Posterior vena cava (tissue), 2 donors: ENCODE measurements at places on chromosomes 11 and 22. TPM values are rescaled to one million over a fixed set of nuclear protein-coding genes. Genes with fewer than 3 reads are reported as not detected.

DNA sequence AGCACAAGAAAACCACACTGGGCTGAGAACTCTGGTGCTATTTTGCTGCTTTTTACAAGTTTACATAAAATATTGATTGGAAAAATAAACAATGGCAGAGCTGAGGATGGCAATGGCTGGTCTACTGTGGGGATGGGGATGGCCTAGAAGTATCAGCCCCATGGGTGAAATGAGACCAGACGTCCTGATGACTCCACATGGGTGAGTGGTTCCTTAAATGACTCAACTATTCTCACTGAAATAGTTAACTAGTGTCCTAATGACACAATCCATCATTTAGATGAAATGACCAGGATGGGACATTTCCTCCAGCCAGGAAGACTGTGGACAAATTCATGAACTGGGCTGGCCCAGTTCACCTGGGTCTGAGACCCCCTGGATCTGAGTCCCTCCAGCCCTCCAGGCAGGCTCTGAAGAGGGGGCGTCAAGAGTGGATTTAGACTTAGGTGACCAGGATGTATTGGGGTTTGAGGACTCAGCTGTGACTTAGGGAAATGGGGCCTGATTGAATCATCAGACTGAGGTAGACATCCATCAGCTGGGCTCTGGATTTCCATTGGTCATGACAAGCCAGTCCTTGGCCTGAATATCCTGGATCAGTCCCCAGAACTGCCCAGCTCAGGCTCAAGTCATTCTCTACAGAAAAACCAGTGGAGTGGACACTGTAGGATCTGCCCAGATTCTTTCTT lies 98.2 kb upstream of the IGLL5 start:
- no peak for DNase-seq

GRCh38 chr11:62664405-62665074 lies 470 bp downstream of the C11orf98 start:
- peak; percentile 85 for DNase-seq

GRCh38 chr22:37059876-37060449 lies 8.4 kb downstream of the KCTD17 start:
- no peak for DNase-seq

DNA sequence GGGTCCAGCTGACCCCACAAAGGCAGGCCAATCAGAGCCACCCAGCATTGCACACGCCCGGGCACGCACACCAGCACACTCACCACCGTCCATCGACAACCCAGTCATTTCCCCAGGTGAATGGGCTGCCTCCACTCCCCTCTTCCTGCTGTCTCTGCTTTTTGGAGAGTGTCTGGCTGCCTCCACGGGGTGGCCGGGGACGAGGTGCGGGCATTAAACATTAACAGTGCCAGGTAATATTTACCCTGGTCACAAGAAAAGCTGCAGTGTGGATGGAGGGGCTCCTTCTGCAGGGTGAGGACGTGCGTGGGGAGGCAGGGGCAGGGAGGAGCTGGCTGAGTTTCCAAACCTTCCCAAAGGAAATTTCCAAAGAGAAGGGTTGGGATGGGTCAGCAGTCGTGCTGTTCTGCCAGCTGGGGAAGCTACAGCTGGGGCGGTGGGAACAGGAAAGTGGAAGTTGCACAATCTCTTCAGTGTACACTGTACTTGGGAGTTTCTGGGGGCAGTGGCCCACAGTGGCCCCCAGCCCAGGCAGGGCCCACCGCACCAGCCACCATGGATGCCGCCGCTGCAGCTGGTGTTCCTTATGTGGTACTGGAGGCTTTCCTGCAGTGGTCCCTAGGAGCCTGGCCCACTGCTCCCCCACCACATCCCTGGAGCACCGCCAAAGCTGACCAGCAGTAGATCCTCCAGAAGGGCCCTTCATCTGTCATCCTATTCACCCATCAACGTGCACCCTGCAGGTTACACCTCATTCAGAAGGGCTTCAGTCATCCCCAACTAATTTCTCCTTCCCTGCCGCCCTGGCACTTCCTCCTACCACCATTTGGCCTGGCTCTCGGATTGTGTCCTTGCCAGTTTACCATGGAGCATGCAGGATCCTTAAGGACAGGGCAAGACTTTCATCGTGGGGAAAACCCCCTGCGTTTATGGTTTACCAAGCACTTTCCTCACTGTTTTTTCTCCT lies at the start of gene FXYD2:
TSS of gene FXYD2 (minus strand) at position 174 of the 967 bp plus-strand sequence. CDS start at position 108, 66 bp downstream.
- peak; percentile 86 for DNase-seq

GRCh38 chr22:46905834-46906233 lies 143.4 kb downstream of the TBC1D22A start:
- no peak for DNase-seq

DNA sequence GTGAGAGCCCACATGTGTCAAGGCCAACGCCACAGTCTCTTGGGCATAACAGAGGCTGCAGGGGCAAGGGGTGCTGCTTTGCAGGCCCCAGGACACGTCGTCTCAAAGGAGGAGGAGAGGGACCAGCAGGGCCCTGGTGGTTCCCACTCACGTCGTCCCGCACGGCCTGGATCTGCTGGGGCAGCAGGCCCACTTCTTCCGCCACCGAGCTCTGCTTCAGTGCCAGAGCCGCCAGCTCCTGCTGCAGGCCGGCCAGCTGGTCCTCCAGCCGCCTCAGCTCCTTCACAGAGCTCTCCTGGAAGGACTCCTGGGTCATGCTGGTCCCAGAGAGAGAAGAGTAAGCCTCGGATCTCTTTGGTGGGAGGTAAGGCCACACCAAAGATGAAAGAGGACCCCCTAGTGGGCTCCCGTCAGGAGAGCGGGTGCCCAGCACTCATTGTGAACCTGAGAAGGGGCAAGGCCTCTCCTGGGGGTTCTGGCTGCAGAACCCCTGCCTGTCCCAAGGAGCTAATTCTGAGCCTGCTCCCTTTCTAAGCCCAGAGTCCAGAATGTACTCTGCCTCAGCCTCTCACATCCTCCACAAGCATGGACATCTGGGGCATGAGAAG lies 15.6 kb downstream of the SUN2 start:
- no peak for DNase-seq

DNA sequence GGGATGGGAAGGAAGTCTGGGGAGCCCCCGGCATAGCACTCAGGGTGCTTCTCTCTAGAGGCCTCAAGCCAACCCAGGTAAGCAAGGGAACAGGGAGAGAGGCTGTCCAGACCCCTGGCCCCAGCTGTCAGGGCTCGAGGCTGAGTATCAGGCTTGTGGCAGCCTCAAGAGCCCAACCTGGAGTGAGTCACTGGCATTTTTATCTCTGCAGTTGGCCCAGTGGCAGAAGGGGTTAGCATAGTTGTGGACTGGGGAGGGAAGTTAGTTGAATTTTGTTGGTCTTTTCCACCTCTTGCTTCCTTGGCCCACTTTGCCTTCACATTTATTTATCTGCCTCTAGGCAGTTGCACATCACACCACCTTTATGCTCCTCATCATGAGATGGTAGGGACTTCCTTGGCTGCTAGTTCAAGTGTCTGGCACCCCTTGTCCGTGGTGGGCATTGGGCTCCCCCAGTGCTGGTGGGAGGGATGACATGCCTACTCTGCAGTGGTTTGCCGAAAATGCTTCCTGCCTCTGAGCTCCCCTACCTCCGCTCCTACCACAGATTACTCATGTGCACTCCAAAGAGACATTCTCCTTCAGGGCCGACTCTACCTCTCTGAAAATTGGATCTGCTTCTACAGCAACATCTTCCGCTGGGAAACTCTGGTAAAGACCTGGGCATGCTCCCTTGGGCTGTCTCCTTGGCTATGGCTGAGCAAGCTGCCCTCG lies 60.1 kb downstream of the SCN3B start:
- no peak for DNase-seq

- DNase-seq, result peak; percentile 64
Measured at GRCh38 chr11:1140642-1141490, 16.9 kb upstream of the MUC5AC start.

- DNase-seq, result peak; percentile 52
Measured at GRCh38 chr11:69238573-69239351, 55.2 kb upstream of the MYEOV start.

- no peak for DNase-seq
Measured at GRCh38 chr22:32352681-32353080, 5.0 kb upstream of the RFPL3 start.

GRCh38 chr11:128696941-128697340 lies 3.1 kb downstream of the FLI1 start:
- no peak for DNase-seq

DNA sequence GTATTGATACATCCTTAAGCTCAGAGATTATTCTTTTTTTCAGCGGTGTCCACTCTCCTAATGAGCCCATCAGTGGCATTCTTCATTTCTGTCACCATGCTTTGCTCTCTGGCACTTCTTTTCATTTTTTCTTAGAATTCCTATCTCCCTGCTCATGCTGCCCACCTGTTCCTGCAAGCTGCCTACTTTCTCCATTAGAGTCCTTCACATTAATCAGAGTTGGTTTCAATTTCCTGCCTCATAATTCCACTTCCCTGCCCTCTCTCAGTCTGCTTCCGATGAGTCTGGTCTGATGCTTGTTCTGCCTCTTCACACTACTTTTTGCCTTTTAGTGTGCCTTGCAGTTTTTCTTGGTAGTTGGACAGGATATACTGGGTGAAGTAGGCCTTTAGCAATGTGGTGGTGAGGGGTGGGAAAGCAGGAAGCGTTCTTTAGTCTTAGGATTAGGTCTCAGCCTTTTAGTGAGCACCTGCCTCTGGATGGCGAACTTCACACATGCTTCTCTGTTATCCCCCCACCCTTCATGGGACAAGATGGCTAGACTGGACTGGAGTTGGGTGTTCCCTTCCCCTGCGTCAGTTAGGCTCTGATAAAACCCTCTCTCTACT lies 53.6 kb downstream of the CECR2 start:
- DNase-seq, result no peak

The ISX gene
- total RNA-seq, result not detected

The CREB3L1 gene
- total RNA-seq, result 14.3 TPM

The DSCAML1 gene
- total RNA-seq, result 1.2 TPM
